ENCODE measurements at places on chromosomes 12 and 14. TPM values are rescaled to one million over a fixed set of nuclear protein-coding genes. Genes with fewer than 3 reads are reported as not detected.

DNA sequence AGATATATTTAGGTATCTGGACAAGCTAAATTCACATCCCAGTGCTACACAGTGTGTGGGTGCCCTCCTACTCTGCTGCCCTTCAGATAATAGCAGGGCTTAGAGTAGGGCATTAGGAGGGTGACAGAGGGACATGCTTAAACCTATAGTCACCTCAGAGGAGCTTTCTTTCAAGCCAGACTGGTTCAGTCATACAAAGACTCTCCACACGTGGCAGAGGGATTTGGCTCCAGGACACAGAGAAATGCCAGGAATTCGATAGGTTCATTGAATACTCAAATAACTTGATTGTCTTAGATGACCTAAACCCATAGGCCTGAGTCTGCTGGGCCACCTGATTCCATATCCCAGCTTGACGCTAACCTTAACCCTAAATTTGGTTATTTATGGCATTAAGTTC is 163.5 kb downstream of the TPH2 start:
- no peak for DNase-seq

GRCh38 chr12:83153177-83153576 is 466.5 kb downstream of the TMTC2 start:
- DNase-seq = peak; percentile 3

DNA sequence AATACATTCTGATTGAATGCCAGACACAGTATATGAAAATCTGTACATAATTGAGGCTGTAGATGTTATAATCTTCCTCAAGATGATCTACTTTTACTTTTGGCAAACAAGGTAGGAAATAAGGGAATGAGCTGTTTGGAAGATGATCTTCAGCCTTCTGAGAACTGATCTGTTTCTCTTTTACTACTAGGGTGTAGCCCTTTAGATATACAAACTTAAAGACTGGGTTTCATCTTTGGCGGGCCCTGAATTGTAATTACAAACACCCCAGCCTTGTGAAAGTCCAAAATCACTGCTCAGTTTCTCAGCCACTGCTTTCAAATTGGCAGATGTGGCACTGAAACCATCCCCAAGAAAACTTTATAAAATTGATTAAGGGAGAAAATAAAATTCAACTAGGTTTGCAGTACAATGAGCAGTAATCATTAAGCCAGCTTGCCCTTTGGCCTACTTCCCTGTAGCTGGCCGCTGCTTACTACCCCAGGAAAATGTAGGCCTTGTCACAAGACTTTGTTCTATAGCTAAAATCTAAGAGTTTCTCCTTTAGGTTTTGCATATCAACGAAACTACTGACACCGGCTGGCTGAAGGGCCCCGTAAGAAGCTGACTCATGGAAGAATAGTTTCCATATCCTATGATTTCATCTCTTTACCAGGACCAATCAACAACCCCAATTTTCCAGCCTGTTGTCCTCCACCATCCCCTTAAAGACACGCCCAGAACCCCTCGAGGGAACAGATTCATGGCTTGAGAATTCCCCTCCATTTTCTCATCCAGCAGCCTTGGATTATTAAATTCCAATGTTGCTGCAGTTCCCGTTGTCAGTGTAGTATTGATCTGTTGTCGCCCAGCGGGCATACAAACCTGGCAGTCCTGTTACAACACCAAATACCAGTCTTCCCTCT is 210.8 kb downstream of the PCNX1 start:
- no peak for DNase-seq

GRCh38 chr12:93742110-93742934 is 65.1 kb downstream of the CRADD start:
- DNase-seq = no peak

DNA sequence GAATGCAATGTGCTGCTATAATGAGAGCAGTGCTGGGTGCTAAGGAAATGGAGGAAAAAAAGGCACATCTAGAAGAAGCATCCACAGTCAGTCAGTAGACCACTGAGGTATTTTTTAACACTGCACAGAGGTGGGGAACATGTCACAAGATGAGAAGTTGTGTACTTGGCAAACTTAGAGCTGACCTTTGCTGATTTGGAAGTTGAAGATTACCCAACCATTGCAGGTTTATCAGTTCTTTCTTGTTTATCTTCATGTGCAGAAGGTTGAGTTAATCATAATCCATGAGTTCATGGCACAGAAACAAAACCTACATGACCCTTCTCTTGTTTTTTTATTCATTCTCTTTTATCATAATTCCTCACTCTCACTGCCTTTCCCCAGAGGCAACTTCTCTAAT is 3.2 kb upstream of the PAH start:
- DNase-seq = no peak

- no peak for DNase-seq
Measured at GRCh38 chr14:94541234-94541975, 19.8 kb upstream of the SERPINA4 start.

DNA sequence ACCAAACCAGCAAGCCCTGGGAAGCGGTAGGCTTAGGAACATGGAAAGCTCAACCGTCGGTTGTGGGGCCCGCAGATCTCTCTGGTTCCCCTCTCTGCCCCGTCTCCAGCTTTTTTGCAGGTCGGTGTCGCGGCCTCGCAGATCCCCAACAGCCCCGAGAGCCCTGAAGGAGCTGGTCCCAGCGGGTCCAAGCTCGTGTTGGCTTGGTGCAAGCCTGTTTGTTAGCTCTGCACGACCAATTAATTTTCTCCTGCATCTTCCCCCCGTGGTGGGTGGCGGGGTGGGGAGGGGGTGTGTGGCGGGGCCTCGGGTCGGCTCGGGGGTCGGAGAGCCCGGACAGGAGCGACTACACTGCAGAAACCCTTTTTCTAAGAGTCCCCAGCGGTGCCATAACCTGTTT is 449 bp upstream of the SLC24A4 start:
- no peak for DNase-seq

- no peak for DNase-seq
Measured at GRCh38 chr12:94421868-94422740, 37.6 kb downstream of the CEP83 start.

- DNase-seq = peak; percentile 27
Measured at GRCh38 chr14:44846232-44846824, 115.4 kb downstream of the KLHL28 start.

- no peak for DNase-seq
Measured at GRCh38 chr12:64387197-64387816, 3.3 kb downstream of the C12orf56 start.

- no peak for DNase-seq
Measured at GRCh38 chr12:57817261-57817989, 1.1 kb downstream of the AVIL start.

GRCh38 chr14:66070542-66071319 is 415.4 kb upstream of the CCDC196 start:
- no peak for DNase-seq

DNA sequence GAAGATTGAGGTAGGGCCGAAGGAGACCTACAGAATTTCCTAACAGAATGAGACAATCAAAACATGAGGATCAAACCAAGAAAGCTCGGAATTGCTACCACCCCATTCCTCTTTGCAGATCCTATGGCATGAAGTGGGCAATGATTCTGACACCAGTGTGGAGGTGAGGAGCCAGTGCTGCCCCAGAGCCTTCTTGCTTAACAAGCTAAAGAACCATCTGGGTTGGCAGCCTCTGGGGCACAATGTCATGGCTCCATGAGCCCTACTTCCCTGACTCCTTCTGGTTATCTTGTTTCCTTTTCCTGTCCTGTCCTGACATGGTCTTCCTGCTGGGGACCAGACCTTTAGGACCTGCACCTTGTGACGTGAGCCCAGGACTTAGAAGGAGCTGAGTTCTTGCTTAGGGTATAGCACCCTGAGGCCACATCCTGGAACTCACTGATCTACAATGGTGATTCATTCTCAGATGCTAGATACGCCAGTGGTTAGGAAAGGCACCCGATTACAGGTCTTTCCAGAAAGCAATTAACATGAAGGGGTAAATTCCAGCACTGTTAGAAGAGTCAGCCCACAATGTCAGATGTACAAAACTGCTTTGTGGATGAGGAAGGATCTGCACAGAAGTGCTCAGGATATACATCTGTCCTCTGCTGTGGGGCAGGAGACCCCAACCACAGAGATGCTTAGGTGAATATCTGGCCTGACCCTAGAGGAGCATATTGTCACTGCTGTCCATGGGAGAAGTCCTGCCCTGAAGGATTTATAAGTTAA is 324.2 kb downstream of the ZFP36L1 start:
- DNase-seq = no peak

GRCh38 chr14:72864712-72865365 is 29.1 kb downstream of the DPF3 start:
- DNase-seq = no peak

DNA sequence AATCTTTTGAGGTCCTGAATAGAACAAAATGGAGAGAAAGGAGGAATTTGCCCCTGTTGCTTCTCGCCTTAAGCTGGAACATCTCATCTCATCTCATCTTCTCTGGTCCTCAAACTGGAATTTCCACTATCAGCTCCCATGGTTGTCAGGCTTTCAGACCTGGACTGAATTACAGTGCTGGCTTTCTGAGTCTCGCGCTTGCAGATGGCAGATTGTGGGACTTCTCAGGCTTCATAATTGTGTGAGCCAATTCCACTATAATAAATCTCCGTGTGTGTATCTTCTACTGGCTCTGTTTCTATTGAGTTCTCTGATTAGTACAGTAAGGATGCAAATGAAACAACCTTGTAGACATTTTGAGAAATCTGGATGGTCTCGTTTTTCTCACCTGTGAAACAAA is 199.0 kb downstream of the TMEM117 start:
- no peak for DNase-seq

DNA sequence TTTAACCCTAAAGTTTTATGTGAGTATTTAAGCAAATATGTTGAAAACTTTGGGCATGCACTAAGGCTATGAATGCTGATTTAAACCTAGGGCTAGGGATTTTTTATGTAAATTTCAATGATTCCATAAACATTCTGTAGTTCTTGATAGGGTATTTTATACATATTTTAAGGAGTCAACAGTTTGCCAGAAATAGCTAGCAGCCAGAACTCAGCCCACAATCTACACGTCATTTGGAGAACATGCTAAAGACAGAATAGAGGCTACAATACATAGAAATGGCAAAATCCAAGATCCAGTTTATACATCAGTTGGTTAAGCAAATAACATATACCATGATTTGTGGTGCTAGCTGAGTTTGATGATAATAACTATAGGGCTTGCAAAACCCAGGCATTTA is 184.7 kb downstream of the TMEM117 start:
- no peak for DNase-seq

DNA sequence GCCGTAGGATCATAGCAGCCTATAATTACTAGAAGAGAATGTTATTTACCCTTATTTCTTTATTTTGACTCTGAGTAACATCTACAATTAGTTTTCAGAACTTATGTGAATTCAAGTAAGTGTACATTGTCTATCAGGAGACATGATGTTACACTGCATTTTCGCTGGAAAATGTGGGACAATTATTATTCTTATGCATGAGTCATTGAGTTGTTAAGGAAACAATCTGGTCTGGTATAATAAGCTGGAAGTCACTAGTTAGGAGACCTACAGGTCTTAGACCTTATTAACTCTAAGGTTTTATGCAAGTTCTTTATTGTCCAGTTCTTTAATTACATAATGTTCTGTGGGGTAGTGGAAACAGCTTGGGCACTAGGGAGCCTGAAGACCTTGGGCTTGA is 5.8 kb downstream of the KTN1 start:
- no peak for DNase-seq

The PTCSC3 gene
- not detected for total RNA-seq

The ZNF26 gene
- total RNA-seq = 14.1 TPM

The OVCH1 gene
- total RNA-seq = not detected

The LRRC43 gene
- 0.16 TPM for total RNA-seq

The KLHDC1 gene
- 0.72 TPM for total RNA-seq

The KRT86 gene
- total RNA-seq = 0.33 TPM

The ZDHHC22 gene
- total RNA-seq = not detected

The AVPR1A gene
- not detected for total RNA-seq

The TSPAN11 gene
- total RNA-seq = 0.05 TPM

The CCDC175 gene
- total RNA-seq = not detected

The FLRT2 gene
- 0.03 TPM for total RNA-seq

The SINHCAF gene
- total RNA-seq = 106 TPM

The RESF1 gene
- 60.5 TPM for total RNA-seq
